ENCODE measurements at places on chromosomes 3 and 15.
A peak's percentile ranks its signal among the peaks of the same experiment; 100 is the strongest.

- DNase-seq: no peak
These were observed 69.5 kb downstream of the TIPARP start for GRCh38 chr3:156743859-156744258.

DNA sequence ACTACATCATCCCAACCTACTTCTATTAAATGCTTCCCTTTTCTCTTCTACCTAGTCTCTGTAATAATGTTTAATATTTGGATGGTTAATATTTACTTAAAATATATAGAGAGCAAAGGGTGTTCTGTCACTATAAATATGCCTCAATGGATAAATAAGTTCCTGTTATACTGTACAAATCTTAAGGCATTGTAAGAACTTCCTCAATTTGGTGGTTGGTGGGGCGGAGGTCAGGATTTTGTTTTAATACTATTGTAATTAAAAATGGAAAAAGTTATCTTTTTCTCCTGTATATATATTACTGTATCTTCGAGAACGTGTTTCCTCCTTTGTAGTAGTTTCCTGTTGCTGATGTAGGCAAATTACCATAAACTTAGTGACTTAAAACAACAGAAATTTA lies 41.5 kb downstream of the SPRED1 start:
- DNase-seq: no peak

- no peak for DNase-seq
These were observed 31.8 kb downstream of the SLC7A14 start for GRCh38 chr3:170553788-170554757.

GRCh38 chr3:168807448-168807847 lies 711.7 kb upstream of the GOLIM4 start:
- no peak for DNase-seq

DNA sequence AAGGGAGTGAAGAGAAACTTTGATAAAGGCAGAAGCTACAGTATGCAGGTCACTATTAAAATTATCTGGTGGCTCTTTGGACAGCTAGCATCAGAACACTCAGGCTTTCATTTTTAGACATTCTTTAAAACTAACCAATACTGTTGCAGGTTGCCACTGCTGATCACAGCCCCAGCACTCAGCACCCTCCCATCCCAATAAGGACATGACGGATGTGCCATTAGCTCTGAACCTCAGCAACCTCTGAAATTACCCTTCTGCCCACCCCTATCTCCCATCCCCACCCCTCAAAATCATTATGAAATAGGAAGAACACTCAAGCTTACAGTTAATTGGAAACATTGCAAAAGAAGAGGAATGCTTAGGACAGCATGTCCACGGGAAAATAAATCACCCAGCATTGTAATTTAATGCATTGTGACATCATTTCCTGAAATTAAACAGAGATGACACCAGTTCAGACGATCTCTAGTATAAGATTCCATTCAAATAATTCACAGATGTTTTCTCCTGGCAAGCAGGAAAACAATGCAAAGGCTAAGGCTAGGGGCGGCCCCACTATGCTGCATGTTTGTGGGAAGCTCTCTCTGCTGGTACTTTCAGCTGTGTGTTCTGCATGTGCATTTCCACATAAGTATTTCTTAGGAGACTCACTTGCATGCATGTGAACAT lies 71.6 kb downstream of the MEIS2 start:
- no peak for DNase-seq

GRCh38 chr3:14446988-14447570 lies 44.7 kb downstream of the SLC6A6 start:
- DNase-seq: no peak

GRCh38 chr3:31132132-31132769 lies 237.8 kb upstream of the GADL1 start:
- DNase-seq: peak; percentile 34

DNA sequence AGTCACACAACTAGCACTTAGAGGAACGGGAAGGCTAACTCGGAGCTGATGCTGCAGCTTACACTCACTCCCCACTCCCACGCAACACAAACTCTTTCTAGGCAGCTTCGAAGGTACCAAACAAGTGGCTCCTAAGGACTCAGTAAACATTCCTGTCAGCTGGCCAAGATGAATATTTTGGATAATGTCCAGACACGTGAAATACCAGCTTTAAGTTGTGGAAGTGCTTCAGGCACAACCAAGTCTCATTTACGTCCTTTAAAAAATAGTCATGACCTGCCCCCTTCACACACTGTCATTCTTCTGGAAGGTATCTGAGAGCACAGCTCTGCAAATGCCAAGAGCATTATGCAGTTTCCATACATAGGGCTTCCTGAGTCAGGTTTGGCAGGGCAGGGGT lies 1005.9 kb upstream of the CFAP20DC start:
- no peak for DNase-seq

- no peak for DNase-seq
These were observed 50.7 kb downstream of the FOXP1 start for GRCh38 chr3:71532639-71533395.

GRCh38 chr3:101202640-101203039 lies 117.7 kb downstream of the IMPG2 start:
- no peak for DNase-seq

- DNase-seq: no peak
These were observed 45.9 kb upstream of the ACTC1 start for GRCh38 chr15:34841262-34841725.

GRCh38 chr3:185065059-185065458 lies 87.8 kb downstream of the C3orf70 start:
- no peak for DNase-seq

- peak; percentile 12 for DNase-seq
These were observed 53.3 kb downstream of the KY start for GRCh38 chr3:134597390-134597970.

DNA sequence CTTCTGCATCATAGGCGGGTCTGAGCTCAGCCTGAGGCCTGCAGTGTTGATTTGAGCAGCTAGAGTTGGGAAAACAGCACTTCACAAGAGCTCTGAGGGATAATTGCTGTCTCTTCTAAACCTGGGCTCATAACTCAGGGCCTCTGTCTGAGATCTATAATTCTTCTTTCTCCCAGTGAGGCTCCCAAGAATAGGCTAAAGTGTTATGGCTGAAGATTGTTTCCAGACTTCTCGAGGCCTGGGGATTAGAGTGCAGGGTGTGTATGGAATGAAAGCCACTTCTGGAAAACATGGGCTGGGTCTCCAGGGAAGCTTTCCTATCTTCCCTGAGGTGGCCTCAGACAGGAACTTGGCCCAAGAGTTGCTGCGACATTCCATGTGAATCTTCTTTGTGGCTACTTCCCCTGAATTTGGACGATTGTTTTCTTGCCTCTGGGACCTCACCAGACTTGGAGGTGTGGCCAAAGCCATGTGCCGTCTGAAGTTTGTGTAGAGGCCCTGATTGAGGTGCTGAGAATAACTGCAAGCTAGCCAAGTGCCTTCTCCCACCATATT lies 26.5 kb downstream of the MTMR14 start:
- DNase-seq: no peak

DNA sequence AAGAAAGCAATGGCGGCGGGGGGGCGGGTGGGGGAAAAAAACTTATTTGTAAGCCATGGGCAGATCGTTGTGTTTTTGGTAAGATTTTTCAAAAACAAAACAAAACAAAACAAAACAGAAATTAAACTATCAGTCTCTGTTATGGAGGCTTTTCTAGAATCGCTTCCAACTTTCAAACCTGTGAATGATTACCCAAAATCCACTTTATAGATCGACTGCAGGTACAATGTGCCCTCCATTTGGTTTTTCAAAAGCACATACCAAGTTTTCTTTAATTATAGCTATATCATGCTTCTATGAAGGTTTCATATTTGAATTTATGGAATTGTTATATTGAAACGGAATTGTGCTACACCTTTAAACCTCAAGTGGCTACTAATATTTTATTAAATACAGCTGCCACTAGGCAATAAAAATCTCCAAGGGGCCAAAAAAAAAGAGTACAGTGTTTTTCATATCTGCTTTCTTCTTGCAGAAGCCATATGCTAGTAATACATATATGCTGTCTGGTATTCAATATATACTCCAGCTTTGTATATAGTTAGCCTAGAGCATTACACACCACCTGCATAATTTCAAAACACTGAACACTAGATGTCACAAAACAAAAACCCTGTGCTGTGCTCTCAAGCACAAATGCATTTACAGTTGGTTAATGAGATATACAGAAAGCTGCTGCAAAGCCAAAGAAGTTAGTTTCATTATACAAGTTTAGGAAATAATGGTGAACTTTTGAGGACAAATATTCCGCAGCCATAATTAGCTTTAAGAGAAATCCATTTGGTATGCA lies 683.8 kb upstream of the NR2F2 start:
- no peak for DNase-seq

- no peak for DNase-seq
These were observed 92.0 kb downstream of the PRICKLE2 start for GRCh38 chr3:64133272-64133671.

- DNase-seq: no peak
These were observed 55.3 kb downstream of the CCK start for GRCh38 chr3:42210726-42211125.

- no peak for DNase-seq
These were observed 64.9 kb downstream of the IQSEC1 start for GRCh38 chr3:13008155-13008995.

DNA sequence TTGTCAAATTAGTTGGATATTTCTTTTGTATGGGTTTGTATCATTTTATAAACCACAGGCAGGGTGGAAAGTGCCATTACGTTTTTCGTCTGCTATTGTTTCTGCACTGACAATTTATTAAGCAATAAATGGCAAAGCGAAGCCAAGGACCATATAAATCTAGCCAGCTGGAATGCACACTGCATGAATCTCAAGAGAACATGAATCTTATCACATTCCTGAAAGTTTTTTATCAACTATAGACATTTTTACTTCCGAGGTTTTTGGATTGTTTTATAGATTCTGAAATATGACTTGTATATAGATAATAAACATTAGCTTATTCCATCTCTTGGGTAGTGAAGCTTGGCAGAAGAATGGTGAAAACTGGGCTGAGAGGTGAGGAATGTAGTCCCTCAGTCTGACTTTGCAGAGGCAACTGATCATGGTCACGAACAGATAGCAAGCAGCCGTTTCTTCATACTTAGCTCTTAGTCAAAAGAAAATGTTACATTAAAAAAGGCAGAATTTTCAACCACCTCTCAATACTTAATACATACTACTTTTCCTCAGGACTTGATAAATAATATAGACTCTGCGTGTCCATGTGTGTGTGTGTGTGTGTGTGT lies 102.7 kb downstream of the OSBPL10 start:
- DNase-seq: no peak

GRCh38 chr15:101488300-101489164 lies 975 bp downstream of the PCSK6 start:
- peak; percentile 38 for DNase-seq

DNA sequence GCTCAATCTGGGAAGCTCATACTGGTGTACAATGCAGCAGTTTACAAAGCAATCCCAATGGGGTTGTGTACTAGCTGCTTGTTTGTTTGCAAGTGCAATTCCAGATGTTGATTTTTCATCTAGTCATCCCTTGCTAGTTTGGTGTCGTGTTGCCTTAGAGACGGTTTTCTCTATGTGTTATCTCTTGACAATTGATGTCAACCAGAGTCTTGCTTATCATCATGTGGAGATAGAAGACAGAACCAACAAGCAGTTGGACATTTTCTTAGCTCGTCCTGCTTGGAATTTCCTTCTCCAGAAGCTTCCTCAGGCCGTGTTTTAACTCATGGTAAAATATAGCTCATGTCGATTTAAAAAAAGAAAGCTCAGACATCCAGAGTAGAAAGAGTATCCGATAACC lies 262.0 kb upstream of the KCNH8 start:
- DNase-seq: no peak

GRCh38 chr3:13268961-13269441 lies 151.1 kb downstream of the NUP210 start:
- DNase-seq: no peak

DNA sequence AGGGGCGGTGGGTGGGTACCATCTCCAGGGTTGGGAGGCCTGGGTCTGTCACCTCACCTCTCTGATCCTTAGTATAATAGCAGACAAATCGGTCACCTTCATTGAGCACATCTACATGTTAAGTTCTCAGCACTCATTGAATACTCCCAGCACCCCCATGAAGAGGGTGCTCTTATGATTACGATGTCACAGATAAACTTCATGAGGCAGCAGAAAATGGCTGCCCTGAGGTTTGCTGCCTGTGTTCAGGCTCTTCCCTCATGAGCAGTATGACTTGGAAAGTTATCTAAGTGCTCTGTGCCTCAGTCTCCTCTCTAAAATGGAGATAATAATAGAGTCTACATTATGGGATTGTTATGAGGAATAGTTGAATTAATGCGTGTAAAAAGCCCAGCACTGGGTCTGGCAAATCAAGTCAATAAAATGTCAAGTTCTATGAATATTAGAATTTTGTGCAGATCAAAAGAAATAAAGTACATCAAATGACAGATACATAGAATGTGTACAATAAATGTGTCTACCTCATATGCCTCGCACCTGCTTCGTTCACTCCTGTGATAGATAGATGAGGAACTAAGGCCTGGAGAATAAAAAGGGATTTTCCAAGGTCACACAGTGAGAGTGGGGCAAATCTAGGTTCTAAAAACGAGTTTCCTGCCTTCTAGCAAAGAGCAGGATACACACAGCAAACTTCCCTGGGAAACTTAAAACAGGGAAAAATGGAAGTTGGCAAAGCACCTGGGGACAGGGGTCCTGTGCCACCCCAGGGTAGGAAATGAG lies 142.2 kb upstream of the MRPS22 start:
- no peak for DNase-seq

- no peak for DNase-seq
These were observed 217.3 kb downstream of the TP63 start for GRCh38 chr3:189848395-189849040.

DNA sequence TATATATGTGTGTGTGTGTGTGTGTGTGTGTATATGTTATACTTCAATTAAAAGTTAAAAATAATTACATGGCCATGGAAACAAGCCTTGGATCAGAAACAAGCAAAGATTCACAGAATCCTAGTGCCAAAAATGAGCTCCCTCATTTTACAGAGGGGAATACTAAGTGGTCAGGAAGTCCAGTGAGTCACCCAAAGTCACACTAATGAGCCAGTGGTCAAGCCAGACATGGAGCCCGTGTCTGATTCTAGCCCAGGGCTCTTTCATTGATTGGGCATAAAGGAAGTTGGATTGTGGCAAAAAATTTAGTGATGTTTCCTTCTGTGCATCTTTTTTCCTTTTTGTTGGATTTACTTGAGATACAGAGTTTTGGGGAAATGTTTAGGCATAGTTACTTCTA lies 152.5 kb upstream of the NPHP3 start:
- DNase-seq: no peak

- DNase-seq: no peak
These were observed 1238.2 kb downstream of the ROBO1 start for GRCh38 chr3:78529601-78530000.

DNA sequence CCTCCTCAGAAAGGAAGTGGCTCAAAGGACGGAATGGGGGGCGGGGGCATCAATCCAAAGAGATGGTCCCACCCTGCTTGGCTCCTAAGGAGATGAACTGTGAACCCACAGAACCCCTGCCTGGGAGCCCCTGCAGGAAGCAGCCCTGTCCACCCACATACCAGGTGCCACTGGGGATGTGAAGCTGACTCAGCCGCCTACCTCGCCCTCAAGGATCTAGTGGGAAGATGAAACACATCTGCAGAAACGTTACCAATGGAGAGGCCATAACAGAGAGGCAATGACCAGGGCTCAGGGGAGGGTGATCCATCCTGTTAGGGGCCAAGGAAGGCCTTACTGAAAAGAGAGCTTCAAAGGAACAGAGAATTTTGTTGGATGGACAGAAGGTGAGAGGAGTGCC lies 35.1 kb downstream of the EAF1 start:
- DNase-seq: no peak

- DNase-seq: no peak
These were observed 17.6 kb upstream of the SLC41A3 start for GRCh38 chr3:126101521-126101982.

GRCh38 chr15:89423981-89424380 lies 72.4 kb downstream of the RHCG start:
- DNase-seq: peak; percentile 32

GRCh38 chr3:40713795-40714194 lies 189.0 kb downstream of the ZNF621 start:
- DNase-seq: peak; percentile 45

Measured in RPMI8226 (cell line).